Right lobe of liver (tissue), 6 donors: ENCODE measurements at places on chromosomes 4 and X.
A peak's percentile ranks its signal among the peaks of the same experiment; 100 is the strongest.

DNA sequence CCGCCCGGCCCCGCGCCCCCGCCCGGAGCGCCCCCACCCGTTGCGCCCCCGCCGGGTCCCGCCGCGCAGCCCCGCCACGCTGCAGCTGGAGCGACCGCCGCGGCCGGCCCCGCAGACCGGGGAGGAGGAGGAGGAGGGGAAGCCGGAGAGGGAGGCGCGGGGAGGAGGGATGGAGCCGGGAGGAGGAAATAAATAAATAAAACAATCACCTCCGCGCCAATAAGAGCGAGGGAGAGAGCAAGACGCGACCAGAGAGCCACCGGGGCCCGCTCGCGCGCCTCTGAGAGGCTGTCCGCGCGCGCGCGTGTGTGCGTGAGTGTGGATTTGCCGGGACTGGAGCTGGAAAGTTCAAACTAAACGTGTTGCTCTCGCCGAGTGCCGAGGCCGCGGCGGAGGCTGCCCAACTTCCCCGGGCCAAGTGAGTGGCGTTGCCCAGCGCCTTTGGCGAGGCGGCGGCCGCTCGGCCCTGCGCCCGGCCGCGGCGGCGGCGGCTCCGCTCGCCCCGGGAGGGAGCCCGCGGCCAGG, 2184.4 kb upstream of the TENM3 start:
- no peaks in the 10 kb centered on the region for H3K4me1 ChIP-seq
- peaks cover 7% of the 10 kb centered on the region for H3K27me3 ChIP-seq
- peak overlapping the region; percentile 51 for H3K4me3 ChIP-seq
- H3K27ac ChIP-seq, result no peak overlapping the region
- H3K36me3 ChIP-seq, result no peaks in the 10 kb centered on the region

DNA sequence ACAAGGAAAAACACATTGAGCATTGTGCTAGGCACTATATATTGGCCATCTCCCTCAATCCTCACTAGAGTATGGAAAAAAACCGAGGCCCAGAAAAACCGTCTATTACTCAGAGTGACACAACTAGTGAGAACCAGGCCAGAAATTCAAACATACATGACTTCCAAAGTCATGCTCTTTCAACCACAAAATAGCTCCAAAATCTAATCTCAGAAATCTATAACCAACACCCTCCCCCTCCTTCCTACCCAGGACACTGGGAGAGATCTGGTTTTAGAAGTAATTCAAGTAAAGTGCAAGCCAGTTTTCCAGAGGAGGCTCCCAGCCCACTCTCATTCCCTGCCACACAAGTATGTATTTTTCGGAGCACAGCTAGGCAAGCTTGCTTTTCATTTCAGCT, 7.6 kb downstream of the HS3ST1 start:
- H3K4me3 ChIP-seq, result no peak overlapping the region
- no peaks in the 10 kb centered on the region for H3K27me3 ChIP-seq
- H3K27ac ChIP-seq, result no peak overlapping the region
- no peak for DNase-seq
- H3K36me3 ChIP-seq, result no peaks in the 10 kb centered on the region

DNA sequence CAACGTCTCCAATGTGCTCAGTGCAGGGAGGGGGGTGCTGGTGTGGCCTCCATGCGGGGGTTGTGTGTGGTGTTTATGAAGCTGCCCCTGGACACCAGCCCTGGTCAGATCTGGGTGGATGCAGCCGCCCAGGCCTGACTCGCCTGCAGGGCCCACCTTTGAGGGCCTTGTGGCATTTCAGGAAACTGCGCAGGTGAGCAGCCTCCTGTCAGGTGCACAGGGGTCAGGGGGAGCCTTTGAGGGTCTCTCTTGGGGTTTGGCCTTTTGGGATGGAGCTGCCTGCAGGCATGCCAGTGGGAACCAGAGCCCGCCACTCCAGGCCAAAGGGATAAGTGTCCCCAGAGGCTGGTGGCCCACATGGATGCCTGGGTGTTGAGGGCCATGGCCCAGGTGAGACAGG, 45.4 kb downstream of the ADRA2C start:
- H3K4me1 ChIP-seq, result no peaks in the 10 kb centered on the region
- no peaks in the 10 kb centered on the region for H3K36me3 ChIP-seq
- DNase-seq, result peak; percentile 28
- H3K4me3 ChIP-seq, result no peak overlapping the region
- H3K27ac ChIP-seq, result no peak overlapping the region

DNA sequence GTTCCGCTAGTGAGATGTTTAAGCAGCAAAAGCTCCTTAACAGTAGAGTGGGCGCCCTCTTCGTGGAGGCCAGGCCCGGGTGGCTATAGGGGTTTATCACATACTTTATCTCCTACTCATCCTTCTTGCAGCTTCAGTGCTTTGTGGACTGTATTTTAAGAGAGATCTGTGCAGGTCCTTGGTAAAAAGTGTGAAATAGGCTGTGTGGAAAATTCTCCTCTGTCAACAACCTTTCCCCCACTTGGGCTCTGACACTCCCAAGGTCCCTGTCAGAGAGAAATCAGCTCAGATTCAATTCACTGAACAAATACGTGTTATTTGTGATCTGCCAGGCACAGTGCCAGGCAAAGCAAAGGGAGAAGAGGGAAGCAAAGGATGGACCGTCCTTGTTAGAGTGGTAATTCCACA, 214.3 kb upstream of the PPARGC1A start:
- H3K4me3 ChIP-seq, result no peak overlapping the region
- no peaks in the 10 kb centered on the region for H3K27me3 ChIP-seq
- H3K36me3 ChIP-seq, result no peaks in the 10 kb centered on the region
- DNase-seq, result peak; percentile 84
- no peaks in the 10 kb centered on the region for H3K4me1 ChIP-seq

DNA sequence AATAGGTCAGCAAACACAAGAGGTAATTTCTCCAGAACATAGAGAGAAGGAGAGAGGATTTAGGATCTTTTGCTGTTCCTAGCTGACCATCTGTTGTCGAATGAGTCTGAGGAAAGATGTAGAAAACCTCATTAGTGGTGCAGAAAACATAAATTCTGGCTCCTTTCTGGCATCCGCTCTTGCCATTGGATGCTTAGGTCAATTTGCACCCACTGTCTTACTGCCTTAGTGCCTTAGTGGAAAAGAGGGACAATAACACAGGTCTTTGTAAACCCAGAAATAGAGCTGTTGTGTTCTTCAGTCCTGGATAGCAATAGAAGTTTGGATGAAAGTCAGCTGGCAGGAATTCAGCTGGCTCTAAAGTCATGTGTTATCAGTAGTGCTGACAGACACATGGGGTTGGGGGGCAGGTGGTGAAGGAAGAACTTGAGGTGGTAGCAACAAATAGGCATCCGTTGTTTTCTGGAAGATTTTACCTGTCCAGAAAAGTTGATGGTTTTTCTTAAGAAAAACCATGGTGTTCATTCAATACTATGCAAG, 78.2 kb downstream of the GLRA2 start:
- H3K4me3 ChIP-seq, result no peak overlapping the region
- H3K27ac ChIP-seq, result no peak overlapping the region
- H3K27me3 ChIP-seq, result no peaks in the 10 kb centered on the region
- H3K4me1 ChIP-seq, result no peaks in the 10 kb centered on the region
- no peak for DNase-seq

GRCh38 chr4:75881476-75881875, 20.8 kb downstream of the PPEF2 start:
- no peaks in the 10 kb centered on the region for H3K27me3 ChIP-seq
- H3K4me3 ChIP-seq, result no peak overlapping the region
- H3K36me3 ChIP-seq, result no peaks in the 10 kb centered on the region
- H3K27ac ChIP-seq, result no peak overlapping the region
- no peak for DNase-seq
- H3K4me1 ChIP-seq, result no peaks in the 10 kb centered on the region

DNA sequence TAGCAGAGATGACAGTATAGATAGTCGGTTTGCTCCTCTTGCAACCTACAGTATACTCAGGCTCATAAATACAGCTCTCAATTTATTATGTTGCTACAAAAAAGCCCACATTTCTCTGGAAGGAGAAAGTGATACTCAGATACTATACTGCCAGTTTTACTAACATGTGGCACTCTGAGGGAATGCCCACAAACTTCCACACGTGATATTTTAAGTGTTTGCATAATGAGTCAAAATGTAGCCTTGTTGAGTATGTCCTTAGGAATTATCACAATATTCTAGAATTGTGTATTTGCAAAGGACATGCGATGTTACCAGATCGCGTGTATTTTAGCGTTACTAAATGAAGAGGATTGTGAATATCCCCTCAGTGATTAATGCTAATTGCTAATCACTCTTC, 929.1 kb downstream of the STIM2 start:
- H3K36me3 ChIP-seq, result no peaks in the 10 kb centered on the region
- H3K4me1 ChIP-seq, result no peaks in the 10 kb centered on the region
- H3K4me3 ChIP-seq, result no peak overlapping the region
- DNase-seq, result no peak

- DNase-seq, result no peak
- no peaks in the 10 kb centered on the region for H3K4me1 ChIP-seq
- H3K4me3 ChIP-seq, result no peak overlapping the region
- H3K27ac ChIP-seq, result no peak overlapping the region
- no peaks in the 10 kb centered on the region for H3K27me3 ChIP-seq
- H3K36me3 ChIP-seq, result no peaks in the 10 kb centered on the region
These were observed 1248.7 kb downstream of the PCDH7 start for GRCh38 chr4:31968842-31969241.

GRCh38 chr4:102504941-102505340, 3.8 kb downstream of the NFKB1 start:
- no peak overlapping the region for H3K27ac ChIP-seq
- peaks cover 38% of the 10 kb centered on the region for H3K4me1 ChIP-seq
- no peak overlapping the region for H3K4me3 ChIP-seq

- no peak overlapping the region for H3K27ac ChIP-seq
- H3K36me3 ChIP-seq, result no peaks in the 10 kb centered on the region
- no peaks in the 10 kb centered on the region for H3K27me3 ChIP-seq
- no peaks in the 10 kb centered on the region for H3K4me1 ChIP-seq
- no peak for DNase-seq
- H3K4me3 ChIP-seq, result no peak overlapping the region
These were observed 102.8 kb downstream of the INPP4B start for GRCh38 chr4:142743121-142743825.

GRCh38 chr4:25729564-25729963, 73.9 kb downstream of the SLC34A2 start:
- no peaks in the 10 kb centered on the region for H3K27me3 ChIP-seq
- no peaks in the 10 kb centered on the region for H3K4me1 ChIP-seq
- no peaks in the 10 kb centered on the region for H3K36me3 ChIP-seq
- DNase-seq, result no peak
- no peak overlapping the region for H3K4me3 ChIP-seq

DNA sequence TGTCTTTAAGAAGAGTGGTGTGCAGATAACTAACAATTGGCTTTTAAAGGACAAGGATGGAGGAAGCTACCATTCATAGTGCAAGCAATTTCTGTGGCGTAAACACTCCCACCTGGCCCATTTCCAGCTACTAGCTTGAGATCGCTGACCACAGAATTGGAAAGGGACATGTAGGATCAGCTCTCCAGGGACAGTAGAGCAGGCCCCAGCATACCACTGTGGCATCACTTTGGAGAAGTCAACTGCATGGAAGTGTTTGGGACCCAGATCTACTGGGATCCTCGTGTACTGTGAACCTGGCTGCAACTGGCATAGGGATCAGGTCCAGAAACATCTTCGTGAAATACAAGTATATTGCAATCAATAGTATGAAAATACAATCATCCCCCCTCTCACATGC, 515.0 kb downstream of the INPP4B start:
- no peak for DNase-seq
- H3K27ac ChIP-seq, result no peak overlapping the region
- no peaks in the 10 kb centered on the region for H3K4me1 ChIP-seq
- no peak overlapping the region for H3K4me3 ChIP-seq
- no peaks in the 10 kb centered on the region for H3K27me3 ChIP-seq

DNA sequence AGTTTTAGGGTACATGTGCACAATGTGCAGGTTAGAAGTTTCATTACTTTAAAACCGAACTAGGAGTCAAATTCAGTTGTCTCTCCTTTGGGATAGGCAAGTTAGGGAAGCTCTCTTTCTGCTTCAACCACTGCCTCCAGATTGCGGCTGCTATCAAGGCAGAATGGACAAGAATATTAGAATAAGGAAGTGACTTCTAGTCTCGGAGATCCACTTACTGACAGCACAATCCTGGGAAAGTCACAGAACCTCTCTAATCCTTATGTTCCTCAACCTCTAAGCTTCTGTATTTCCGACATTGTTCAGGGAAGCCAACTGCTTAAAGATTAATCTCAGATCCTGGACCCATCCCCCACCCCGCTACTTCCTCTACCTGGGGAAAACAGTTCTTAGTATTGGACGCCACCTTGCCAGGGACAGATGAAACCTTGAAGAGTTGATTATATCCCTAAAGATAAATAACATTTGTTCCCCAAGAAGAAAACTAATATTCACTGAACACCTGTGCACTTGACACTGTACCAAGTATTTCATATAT, 2.1 kb downstream of the NUP62CL start:
- H3K4me3 ChIP-seq, result no peak overlapping the region
- H3K36me3 ChIP-seq, result no peaks in the 10 kb centered on the region
- no peaks in the 10 kb centered on the region for H3K4me1 ChIP-seq
- H3K27ac ChIP-seq, result no peak overlapping the region
- DNase-seq, result no peak

- H3K4me1 ChIP-seq, result no peaks in the 10 kb centered on the region
- H3K4me3 ChIP-seq, result no peak overlapping the region
- no peaks in the 10 kb centered on the region for H3K27me3 ChIP-seq
These were observed 212.8 kb upstream of the PDE5A start for GRCh38 chr4:119841361-119841760.

DNA sequence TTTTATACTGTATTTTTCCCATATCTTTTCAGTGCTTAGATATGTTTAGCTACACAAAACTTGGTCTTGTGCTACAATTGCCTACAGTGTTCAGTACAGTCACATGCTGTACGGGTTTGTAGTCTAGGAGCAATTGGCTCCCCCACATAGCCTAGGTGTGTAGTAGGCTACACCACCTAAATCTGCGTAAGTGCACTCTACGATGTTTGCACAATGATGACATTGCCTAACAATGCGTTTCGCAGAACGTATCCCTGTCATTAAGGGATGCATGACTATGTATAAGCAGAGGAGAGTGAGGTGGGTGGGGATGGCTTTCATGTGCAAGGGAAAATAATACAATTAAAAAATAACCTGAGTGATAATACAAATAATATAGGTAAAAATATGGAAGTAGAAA, 131.4 kb downstream of the GBA3 start:
- no peaks in the 10 kb centered on the region for H3K4me1 ChIP-seq
- no peak overlapping the region for H3K4me3 ChIP-seq
- no peak for DNase-seq
- H3K27ac ChIP-seq, result no peak overlapping the region
- H3K27me3 ChIP-seq, result no peaks in the 10 kb centered on the region
- no peaks in the 10 kb centered on the region for H3K36me3 ChIP-seq

DNA sequence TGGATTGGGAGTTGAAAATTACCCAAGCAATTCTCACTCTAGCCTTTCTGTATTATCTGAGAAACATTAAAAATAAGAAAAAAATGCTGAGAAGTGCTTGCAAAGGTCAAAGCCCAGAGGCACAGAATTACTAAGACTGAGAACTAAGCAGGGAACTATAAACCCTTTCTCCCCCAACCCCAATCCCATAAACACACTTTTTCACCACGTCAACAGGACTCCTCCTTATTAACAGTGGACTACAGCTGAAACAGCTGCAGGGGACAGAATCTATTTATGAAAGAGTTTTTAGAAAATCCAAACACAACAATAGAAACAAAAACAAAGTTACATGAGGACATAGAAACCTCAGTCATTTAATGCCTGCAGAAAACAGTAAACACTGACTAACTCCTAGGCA, 984.1 kb downstream of the TRAM1L1 start:
- no peak overlapping the region for H3K4me3 ChIP-seq
- H3K27me3 ChIP-seq, result no peaks in the 10 kb centered on the region
- H3K4me1 ChIP-seq, result no peaks in the 10 kb centered on the region
- DNase-seq, result no peak
- no peak overlapping the region for H3K27ac ChIP-seq
- no peaks in the 10 kb centered on the region for H3K36me3 ChIP-seq

- peak overlapping the region; percentile 72 for H3K4me3 ChIP-seq
- H3K27me3 ChIP-seq, result no peaks in the 10 kb centered on the region
- peak overlapping the region; percentile 98 for H3K27ac ChIP-seq
- peak; percentile 92 for DNase-seq
- no peaks in the 10 kb centered on the region for H3K36me3 ChIP-seq
- H3K4me1 ChIP-seq, result no peaks in the 10 kb centered on the region
These were observed 659 bp upstream of the BMP2K start for GRCh38 chr4:78775303-78776078.
